ENCODE measurements at places on chromosomes 5 and 9.

DNA sequence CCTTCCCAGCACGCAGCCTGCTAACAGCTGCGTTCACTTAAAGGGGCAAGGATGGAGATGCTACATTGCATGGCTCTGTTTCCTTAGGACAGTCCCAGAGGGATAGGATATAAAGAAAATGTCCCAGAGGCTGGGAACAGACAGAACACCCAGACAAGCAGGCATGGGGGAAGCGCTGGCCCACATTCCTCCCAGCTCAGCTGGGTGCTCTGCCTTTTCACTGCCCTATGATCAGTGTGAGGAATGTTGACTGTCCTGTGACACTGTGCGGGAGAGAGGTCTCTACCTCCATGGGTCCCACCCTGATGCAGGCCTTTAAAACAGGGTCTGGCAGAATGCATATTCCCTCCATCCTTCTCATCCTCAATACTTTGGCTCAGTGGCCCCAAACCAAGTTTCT is 459.4 kb upstream of the DMAC1 start:
- no peak for DNase-seq

DNA sequence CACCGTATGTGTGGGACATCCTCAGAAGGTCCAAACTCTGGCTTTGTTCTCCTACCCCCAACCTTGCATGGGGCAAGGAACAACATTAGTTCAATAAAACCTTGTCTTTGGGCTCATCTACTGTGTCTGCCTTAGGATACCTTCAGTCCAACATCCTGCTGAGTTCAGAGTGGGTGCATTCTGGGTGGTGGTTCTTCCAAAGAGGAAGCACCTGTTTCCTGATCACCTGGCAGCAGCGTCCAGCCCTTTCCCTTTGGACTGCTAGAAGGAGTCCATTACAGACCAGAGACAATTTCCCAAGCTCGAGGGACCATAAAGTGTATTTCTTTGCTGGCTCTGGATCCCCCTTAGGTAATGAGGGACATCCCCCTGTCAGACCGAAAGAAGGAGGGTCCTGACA is 154.1 kb downstream of the SEMA6A start:
- no peak for DNase-seq

GRCh38 chr9:114908805-114909448 is 21.5 kb downstream of the TNFSF8 start:
- no peak for DNase-seq

GRCh38 chr5:72380492-72381274 is 60.5 kb downstream of the PTCD2 start:
- no peak for DNase-seq

GRCh38 chr5:178364326-178364675 is 131.7 kb upstream of the PHYKPL start:
- DNase-seq: no peak

GRCh38 chr9:75054368-75055001 is 26.4 kb upstream of the CARNMT1 start:
- no peak for DNase-seq

- DNase-seq: no peak
Observed at GRCh38 chr9:88628811-88629210, 93.8 kb downstream of the NXNL2 start.

GRCh38 chr5:65482736-65483545 is 1.2 kb upstream of the ADAMTS6 start:
- DNase-seq: peak; percentile 60

DNA sequence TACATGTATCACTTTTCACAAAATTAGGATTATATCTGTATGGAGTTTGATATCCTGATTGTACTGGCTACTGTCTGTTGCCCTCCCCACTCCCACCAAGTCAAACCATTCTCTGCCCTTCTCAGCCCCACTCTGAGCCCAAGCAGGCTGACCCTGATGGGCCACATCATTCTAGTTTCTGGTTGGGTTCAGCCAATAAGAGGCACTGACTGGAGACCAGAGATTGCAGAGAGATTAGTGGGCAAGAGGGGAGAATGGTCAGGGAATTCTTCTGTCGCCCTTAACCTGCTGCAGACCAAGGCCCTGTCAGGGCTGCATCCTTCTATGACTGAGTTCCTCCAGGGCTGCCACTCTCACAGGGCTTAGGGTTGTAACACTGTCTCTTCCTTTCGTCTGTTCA is 2.7 kb downstream of the HSPB3 start:
- no peak for DNase-seq

DNA sequence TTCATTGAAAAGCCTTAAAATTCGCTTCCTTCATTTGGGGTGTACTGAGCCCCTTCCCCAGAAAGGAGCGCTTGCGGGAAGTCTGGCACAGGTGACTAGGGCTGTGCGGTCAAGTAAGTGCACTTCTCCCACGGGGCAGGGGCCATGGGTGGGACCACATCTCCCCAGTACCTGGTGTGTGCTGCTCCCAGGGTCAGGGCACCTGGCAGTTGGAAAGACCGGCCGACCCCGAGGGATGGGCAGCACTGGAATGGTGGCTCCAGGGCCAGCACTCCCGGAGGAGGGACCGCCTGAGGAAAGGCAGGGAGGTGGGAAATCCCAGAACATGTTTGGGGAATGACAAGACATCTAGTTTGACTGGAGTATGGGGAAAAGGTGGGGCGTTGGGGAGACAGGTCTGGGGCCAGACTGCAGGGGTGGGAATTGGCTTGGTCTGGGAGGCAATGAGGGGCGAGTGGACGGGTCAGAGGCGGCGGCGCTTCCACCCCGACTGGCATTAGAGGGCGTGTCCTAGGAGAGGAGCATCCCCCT is 727 bp upstream of the GLIPR2 start:
- no peak for DNase-seq

- no peak for DNase-seq
Observed at GRCh38 chr5:100840370-100840769, 62.7 kb downstream of the ST8SIA4 start.

GRCh38 chr5:102916109-102916508 is 161.0 kb downstream of the PAM start:
- no peak for DNase-seq

GRCh38 chr9:32424616-32425015 is 40.2 kb downstream of the ACO1 start:
- no peak for DNase-seq

- DNase-seq: peak; percentile 11
Observed at GRCh38 chr5:164013077-164013670, 507.8 kb downstream of the MAT2B start.

DNA sequence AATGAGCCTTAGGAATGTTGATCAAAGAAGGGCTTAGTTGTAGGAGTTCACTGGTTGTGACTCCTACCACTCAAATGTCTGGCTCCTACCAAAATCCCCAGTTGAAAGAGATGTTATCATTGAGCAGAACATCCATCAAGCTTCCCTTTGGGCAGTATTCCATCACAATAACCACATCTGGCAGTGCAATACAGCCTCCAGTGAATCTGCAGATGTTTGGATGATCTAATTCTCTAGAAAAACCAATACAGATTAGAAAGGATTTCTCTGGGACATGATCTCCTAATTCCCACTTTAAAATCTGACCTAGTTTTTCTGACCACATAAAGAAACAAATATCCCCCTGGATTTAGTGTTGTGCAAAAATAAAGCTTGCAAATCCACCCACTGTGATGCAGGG is 81.6 kb downstream of the TMEM215 start:
- DNase-seq: no peak

- no peak for DNase-seq
Observed at GRCh38 chr5:17394086-17394485, 103.9 kb upstream of the TAF11L2 start.

DNA sequence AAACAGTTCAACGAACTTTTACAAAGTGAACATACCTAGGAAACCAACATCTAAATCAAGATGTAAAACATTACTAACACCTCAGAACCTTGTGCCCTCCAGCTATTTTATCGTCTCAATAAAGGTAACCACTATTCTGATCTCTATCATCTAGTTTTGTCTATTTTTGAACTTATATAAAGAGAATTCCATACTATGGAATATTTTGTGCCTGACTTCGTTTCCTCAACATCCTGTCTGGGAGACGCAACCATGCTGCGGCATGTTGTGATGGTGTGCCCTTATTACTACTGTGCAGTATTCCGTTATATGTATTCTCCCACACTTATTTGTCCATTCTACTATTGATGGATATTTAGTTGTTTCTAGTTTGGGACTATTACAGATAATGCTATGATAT is 99.2 kb downstream of the NR6A1 start:
- DNase-seq: no peak

- DNase-seq: no peak
Observed at GRCh38 chr9:37100741-37101140, 19.6 kb upstream of the ZCCHC7 start.

DNA sequence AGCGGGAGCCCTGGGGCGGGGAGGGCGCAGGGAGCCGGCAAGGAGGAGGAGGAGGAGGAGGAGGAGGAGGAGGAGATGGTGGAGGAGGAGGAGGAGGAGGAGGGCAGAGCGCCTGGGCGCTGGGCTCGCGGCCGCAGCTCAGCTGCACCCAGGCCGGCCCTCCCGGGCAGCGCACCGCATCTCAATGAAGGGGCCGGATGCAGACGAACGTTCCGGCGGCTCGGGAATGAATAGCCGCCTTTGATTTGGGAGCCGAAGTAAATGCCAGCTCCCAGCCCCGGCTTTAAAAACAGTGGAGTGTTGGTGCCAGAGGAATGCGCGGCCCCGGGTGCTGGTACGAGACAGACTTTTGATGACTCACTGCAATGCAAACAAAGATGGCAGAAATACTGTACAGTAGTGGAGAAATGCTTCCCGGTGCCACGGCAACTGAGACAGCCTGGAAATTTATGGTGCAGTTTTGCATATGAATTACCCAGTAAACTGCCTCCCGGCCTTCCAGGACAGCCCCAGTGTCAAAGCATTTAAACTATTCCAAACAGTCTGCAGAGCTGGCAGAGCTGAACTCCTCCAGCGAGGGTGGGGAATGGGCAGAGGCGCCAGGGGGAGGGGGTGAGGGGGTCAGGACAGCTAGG is 43.1 kb downstream of the NACC2 start:
- peak; percentile 81 for DNase-seq

- peak; percentile 81 for DNase-seq
Observed at GRCh38 chr9:135410831-135411473, 68.6 kb upstream of the PPP1R26 start.

DNA sequence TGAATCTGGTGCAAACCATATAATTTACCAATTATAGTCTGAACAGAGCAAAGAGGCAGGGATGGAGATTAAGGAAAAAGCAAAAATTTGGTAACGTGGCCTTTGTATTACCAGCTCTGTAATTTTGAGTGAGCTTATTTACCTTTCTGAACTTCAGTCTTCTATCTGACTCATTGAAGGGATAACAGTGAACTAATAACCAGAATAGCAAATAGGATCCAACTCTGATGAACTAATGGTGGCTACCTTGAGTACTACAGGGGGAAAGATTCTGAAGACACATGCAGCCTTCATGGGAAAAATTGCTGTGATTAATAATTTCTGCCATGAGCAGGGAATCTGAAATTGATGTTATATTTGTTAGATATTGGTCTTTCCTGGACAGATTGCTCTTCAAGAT is 23.0 kb upstream of the LARP1 start:
- DNase-seq: no peak

DNA sequence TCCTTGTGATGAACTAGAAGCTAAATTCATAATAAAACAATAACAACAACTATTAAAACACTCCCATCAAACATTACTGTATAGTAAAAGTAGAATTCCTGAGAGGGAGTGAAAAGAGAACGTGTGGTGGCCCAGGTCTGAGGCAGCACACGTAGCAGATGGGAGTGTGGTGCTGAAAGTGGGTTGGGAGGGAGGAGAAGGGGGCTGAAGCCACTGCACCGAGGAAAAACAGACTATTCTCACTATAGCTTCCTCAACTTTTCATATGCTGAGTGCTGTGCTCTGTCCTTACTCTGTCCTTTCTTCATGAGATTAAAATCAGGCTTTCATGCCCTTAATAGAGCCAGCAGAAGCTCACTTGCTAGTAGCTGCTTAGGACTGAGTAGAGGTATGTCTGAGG is 170.9 kb downstream of the PCSK1 start:
- DNase-seq: no peak

DNA sequence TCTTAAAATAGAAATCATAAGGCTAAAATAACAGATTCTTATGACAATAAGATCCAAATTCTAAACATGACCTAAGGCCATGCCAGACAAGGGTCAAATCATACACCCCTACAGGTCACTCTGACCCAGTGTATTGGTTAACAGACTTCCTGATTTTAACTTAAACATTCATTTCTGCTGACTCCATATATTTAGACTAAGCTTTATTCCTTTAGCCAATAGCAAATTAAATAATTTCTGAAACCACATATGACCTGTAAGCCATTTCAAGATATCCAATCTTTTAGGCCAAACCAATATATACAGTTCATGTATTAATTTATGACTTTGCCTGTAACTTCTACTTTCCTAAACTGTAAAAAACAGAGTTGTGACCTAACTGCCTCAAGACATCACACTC is 7.4 kb upstream of the SPINK13 start:
- DNase-seq: no peak

DNA sequence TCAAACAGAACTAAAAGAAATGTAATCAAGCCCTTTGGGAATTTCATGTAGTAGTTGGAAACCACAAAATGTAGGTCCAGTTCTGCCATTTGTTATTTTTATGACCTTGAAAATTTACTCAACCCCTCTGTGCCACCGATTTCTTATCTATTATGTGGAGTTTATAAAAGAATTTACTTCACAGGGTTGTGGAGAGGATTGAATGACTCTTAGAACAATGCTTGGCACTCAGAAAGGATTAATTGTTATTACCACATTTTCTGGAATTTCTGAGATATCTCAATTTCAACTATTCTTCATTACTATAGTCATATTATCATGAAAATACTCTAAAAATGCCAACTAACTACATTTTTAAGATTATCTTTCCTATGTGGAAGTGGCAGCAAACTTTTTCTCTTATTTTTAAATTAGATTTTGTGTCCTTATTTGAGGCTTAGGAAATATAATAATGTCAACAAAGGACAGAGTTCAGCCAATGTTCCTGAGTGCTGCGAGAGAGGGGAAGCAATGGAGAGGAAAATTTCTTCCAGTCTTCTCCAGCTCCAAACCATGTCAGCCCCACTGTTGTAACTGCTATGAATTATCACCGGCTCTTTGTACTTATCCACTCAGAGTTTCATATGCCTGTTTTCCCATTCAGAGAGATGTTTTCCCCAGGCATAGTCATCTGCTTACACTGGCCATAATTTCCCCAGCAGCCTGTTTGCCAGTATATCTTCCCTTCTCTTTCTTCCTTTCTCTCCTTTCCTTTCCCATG is 525.6 kb downstream of the SPATA31D1 start:
- no peak for DNase-seq

GRCh38 chr5:120882038-120882775 is 418.1 kb downstream of the PRR16 start:
- no peak for DNase-seq

Measured in H7 (cell line).